ENCODE measurements at places on chromosomes 2 and 18.

GRCh38 chr2:15198051-15198450 is 363.1 kb downstream of the NBAS start:
- no peak for DNase-seq

DNA sequence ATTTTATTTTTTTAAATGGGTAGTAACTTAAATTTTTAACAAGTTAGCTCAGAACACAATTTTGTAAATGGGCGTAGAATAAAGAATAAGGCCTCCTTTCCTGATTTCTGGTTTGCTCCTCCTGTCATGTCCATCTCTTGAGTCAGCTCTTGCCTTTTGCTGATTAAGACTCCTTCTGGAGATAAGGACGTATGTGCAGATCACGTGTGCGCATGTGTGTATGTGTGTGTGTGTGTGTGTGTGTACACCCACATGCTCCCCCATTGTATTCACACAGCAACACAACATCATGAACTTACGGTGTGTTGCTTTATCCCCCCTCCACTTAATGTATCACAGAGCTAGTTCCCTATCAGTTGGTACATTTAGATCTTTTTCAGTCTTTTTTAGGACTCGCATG is 182.9 kb downstream of the PRKCE start:
- no peak for DNase-seq

DNA sequence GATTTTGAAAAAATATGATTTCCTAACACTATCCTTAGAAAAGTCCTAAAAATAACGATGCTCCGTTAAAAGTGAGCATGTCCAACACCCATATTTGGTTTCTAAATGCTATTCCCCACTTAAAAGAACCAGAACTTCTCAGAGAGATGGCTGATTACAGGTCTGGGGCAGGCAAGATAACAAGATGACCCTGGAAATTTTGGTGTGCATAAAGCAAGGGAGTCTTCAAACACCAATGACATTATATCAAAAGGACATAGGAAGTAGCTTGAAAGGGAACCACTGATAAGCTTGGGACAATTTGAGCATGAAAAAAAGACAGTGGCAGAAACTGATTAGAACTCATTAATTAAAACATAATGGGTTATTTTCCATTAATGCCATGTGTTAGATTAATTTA is 17.9 kb downstream of the STK17B start:
- DNase-seq = no peak

DNA sequence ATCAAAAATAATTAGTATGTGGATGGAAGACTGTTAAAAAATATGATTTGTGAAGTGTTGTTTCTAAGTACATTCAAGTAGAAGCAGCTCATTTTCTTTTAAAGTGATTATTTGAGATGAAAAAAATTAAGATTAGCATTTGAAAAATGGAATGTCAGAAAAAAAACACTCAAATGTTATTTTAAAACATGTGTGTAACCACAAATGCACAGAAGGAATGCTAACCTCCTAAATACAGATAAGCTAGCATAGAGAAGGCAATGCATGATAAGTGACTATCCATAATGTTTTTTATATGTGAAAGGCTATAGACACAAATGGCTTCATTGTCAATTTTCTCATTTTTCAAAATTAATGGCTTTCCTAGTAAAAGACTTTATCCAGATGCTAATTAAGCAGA is 198.9 kb downstream of the NYAP2 start:
- DNase-seq = no peak

GRCh38 chr2:206071807-206072206 is 14.2 kb downstream of the INO80D start:
- no peak for DNase-seq

- no peak for DNase-seq
Measured at GRCh38 chr2:74077636-74078035, 70.1 kb downstream of the BOLA3 start.

DNA sequence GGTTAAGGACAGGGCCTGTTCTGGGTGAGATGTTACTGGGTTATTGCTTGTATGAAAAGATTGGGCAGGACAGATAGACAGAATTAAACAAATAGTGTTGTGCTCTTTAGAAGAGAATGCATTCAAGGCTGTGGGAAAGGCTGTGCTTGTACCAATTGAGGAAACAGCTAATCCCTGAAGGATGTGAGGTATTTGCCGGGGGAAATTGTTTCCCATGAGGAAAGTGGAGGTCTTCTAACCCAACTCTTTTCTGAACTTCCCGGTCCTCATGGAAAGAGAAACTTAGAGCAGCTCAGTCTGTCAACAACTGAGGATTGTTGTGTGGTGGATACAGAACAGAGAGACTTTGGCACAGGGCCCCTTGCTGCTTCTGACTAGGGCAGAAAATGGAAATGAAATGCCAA is 9.5 kb downstream of the SLC1A4 start:
- DNase-seq = no peak

DNA sequence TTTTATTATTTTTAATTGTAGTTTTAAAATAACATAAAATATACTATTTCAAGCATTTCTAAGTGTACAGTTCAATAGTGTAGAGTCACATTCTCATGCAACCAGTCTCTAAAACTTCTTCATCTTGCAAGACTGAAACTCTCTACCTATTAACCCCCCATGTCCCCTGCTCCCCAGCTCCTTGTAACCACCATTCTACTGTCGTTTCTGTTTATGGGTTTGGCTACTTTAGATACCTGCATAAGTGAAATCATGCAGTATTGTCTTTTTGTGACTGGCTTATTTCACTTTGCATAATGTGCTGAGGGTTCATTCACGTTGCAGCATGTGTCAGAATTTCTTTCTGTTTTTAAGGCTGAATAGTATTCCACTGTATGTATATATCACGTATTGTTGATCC is 139.4 kb downstream of the SMAD7 start:
- no peak for DNase-seq

GRCh38 chr18:75727456-75727855 is 300.0 kb upstream of the SMIM21 start:
- DNase-seq = no peak

GRCh38 chr2:667332-667999 is 9.7 kb downstream of the TMEM18 start:
- DNase-seq = no peak

GRCh38 chr2:241095594-241096290 is 6.3 kb downstream of the MTERF4 start:
- no peak for DNase-seq

DNA sequence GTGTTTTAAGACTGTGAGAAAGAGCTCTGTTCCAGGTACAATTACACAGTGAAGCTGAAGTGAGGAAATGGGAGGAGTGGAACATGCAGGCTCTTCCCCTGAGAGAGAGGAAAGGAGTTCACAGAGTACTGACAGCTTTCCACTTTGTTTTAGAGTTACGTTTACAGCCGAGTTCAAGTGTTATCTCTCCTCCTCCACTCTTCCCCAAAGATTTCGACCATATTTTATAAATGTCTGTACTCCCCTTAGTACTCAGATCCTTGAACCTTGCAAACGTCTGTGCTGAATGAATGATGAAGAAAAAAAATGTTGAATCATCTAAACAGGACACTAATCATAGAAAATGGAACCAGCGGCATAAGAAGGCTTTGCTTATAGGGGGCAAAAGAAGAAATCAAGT is 121.6 kb downstream of the THADA start:
- no peak for DNase-seq

DNA sequence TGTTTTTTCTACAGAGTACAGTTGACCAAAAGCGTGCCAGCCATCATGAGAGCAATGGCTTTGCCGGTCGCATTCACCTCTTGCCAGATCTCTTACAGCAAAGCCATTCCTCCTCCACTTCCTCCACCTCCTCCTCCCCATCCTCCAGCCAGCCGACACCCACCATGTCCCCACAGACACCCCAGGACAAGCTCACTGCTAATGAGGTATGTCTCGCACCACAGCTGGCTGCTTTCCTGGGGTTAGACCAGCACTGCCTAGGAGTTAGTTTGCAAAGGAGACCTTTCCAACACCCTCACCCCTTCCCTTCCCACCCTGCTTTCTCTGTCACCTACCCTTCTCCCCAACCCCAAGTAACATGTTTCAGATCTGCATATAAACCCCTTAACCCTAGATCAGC is 120.3 kb upstream of the IL1R2 start:
- no peak for DNase-seq

DNA sequence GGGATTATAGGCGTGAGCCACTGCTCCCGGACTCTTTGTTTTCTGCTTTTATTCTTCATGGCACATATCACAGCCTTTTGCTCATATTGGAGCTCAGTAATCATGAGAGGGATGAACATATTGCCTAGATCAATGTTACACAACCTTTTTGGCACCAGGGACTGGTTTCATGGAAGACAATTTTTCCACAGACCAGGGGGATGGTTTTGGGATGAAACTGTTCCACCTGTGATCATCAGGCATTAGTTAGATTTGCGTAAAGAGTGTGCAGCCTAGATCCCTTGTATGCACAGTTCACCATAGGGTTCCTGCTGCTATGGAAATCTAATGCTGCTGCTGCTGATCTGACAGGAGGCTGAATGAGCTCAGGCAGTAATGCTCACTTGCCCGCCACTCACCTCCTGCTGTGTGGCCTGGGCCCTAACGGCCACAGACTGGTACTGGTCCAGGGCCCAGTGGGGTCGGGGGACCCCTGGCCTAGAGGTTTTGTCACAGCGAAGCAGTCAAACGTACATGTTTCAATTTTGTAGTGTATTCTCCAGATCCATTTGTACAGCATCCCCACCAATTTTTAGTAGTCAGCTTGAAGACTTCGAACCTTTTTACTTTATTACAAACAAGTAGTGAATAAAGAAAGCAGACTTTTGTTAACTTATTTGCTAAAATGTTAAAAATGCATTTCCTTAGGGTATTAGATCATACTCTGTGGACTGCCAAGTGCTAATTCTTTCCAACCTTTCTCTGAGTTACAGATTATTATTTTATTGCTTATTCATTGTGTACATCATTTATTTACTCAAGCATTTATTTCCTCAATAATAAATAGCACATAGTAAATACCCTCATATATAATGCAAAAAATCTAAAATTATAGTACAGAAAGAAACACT is 6.2 kb downstream of the DAW1 start:
- no peak for DNase-seq

DNA sequence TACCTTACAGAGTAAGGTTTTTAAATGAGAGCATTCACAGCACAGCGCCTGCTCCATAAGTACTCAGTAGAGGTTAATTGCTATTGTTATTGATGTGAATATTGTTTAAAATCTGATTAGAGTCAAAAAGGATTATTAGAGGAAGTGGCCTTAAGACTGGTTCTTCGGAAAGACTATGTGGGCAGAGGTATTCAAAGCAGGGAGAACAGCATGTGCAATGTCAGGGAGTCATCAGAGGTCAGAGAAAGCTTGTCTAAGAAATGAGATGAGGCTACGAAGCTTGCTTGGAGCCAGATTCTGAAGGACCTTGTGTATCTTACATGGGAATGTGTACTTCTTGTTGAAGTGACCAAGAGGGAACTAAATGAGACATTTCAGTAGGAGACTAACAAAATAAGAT is 49.8 kb downstream of the PMS1 start:
- no peak for DNase-seq

- DNase-seq = peak; percentile 4
Measured at GRCh38 chr2:94986392-94986963, 39.0 kb upstream of the MAL start.

- peak; percentile 31 for DNase-seq
Measured at GRCh38 chr2:231611273-231612108, 18.8 kb downstream of the TEX44 start.

DNA sequence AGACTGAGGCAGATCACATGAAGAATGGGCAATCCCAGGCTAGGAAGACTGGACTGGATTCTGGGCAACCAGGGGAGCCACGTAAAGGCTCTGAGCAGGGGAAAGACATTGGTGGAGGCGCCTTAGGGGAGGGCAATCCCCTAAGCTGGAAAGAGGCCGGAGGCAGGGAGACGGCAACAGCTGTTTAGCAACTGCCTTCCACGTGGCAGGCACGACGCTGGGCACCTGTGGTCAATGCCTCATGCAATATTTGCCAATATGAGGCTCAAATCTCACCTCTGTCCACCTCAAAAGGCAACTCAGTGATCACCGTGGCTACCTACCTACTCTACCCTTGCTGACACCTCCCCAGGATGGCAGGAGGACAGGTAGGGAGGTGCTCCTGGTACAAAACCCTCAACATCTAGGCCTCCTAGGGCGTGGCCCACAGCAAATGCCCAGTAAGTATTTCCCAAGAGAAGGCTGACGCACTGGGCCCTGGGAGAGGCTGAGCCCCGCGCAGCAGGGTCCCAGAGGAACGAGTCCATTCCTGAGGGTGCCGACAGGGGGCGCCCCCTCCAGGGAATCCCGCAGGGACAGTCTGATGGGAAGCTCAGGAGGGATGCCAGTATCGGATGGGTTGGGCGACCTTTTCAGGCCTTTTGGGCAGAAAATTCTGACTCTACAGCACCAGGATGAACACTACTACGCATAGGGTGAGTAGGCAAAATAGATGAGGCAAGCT is 8.9 kb downstream of the BOLA3 start:
- no peak for DNase-seq

DNA sequence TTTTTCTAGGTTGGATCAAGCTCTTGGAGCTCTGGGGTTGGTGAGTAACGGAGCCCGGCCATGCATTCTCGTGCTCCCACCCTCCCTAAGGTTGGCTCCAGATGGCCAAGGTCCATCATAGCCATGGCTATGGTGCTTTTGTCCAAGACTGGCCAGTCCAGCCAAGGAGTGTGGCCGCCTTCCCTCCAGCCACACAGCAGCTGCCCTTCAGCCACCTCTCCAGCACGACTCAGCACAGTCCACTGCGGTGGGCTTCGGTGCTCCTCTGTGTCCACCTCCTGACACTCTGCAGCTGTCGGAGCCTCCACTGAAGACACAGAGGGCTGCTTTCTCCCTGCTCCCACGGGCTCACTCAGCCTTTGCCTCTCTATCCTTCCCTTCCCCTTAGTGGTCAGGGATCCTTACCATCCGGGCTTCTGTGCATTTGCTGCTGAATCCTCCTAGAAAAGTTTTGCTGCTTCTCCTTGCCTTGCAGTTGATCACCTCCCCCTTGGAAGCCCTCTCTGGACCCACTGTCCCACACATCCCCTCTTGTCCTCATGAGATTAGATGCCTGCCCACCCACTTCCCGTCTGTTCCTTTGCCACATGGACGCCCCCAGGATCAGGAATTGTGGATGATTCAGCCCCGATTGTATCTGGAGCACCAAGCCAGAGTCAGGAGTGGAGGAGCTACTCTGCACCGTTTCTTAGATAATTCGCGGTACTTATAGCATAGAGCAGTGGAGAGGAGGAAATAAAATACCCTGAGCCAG is 177.1 kb upstream of the COPS8 start:
- no peak for DNase-seq

Data from BJ (cell line).